ENCODE measurements at places on chromosomes 1 and 21. TPM values are rescaled to one million over a fixed set of nuclear protein-coding genes. Genes with fewer than 3 reads are reported as not detected.

Gene CSMD2
- not detected for total RNA-seq

Gene CRNN
- total RNA-seq, result not detected

Gene PHLDA3
- 7.0 TPM for total RNA-seq

Gene TMPRSS15
- not detected for total RNA-seq

Gene ITLN1
- not detected for total RNA-seq

Gene SYCP1
- total RNA-seq, result not detected

Gene PGBD5
- not detected for total RNA-seq

Gene GNG12
- not detected for total RNA-seq

Gene PDE9A
- 6.9 TPM for total RNA-seq

Gene BCAR3
- total RNA-seq, result 1.0 TPM

Gene SPRR2F
- total RNA-seq, result not detected

Gene KLHL21
- 80.6 TPM for total RNA-seq

Gene GABRD
- not detected for total RNA-seq

Gene NEXN
- total RNA-seq, result 0.47 TPM

Gene RIPK4
- 0.26 TPM for total RNA-seq

Gene INPP5B
- total RNA-seq, result 35.7 TPM

Gene MFSD2A
- total RNA-seq, result 0.38 TPM

Gene ACTL8
- not detected for total RNA-seq
